ENCODE measurements at places on chromosomes 3 and 15.
A peak's percentile ranks its signal among the peaks of the same experiment; 100 is the strongest.

DNA sequence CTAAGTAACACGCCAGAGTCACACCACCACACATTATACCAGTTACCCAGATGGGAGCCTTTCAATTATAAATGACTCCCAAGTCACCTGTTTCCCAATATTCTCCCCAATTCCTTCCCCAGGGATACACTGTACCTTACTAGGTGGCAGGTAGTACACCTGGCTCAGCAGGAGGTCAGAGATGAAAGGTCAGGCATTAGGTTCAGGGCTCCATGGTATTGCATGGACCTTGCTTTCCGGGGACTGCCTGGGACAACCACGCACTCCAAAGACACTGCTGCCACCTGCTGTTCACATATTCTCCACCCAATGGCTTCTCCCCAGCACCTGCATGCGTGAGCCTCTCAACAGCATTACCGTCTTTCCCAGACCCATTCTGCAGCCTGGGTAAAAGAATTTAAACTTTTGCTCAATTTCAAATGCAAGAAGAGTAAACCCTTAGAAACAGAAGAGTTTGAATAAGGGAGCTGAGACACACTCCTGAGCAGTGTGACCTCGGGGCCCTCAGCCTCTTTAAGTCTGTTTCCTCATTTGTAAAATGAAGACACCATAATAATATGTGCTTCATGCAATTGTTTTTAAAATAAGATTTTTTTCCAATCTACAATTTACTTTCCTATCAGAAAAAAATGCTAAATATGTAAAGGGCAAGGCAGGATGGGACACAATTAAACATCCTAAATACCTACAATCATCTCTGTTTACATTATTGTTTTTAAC is 28.0 kb upstream of the LACTB start:
- DNase-seq = peak; percentile 47

- no peak for DNase-seq
These were observed 92.8 kb downstream of the CCNL1 start for GRCh38 chr3:157067114-157067513.

DNA sequence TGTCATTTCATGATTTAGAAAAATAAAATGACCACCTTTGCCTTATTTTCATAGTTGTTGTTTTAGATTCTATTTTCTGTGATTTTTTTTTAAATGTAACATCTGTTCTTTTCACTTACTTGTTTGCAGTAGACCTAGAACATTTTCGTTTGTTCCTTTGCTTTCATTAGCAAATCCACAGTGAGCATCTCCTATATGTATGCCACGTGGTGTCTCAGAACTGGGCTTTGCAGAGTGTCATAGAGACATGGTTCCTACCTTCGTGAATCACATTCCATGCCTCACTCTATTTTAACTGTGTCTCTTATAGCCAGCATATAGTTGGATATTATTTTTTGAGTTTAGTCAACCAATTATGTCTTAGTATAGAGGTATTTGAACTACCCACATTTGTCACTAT is 118.2 kb downstream of the KLF13 start:
- DNase-seq = no peak

GRCh38 chr3:14301558-14301957 is 100.8 kb upstream of the SLC6A6 start:
- DNase-seq = no peak
